ENCODE measurements at places on chromosomes 3 and 15.

DNA sequence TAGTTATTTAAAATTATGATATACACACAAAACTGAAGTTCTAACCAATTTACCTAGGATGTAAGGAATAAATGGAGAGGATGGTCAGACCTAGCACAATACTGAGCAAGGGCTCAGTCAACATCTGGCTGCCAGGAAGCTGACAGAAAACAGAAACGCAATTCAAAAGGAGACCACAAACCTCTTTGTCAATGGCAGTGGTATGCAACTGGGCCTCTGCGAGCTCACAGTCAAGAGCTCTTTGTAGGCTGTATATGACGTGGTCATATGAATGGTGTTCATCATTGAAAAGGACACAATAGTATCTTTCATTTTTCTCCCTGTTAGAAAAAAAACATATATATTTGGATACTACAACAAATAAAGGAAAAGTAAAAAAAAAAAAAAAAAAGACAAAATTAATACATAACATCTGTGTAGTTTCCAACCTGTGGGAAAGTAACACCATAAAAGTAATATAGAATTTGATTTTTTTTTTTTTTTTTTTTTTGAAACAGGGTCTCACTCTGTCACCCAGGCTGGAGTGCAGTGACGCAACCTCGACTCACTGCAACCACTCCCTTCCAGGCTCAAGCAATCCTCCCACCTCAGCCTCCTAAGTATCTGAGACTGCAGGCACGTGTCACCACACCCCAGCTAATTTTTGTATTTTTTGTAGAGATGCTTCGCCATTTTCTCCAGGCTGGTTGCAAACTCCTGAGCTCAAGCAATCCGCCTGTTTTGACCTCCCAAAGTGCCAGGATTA, 37.9 kb downstream of the UBR1 start:
- peak; percentile 4 for DNase-seq

- peak; percentile 49 for DNase-seq
These were observed 24.4 kb downstream of the DTWD1 start for GRCh38 chr15:49645277-49645676.

- no peak for DNase-seq
These were observed 185.4 kb upstream of the KBTBD8 start for GRCh38 chr3:66812741-66813140.

- peak; percentile 32 for DNase-seq
These were observed 825 bp upstream of the RTP3 start for GRCh38 chr3:46496746-46497555.

DNA sequence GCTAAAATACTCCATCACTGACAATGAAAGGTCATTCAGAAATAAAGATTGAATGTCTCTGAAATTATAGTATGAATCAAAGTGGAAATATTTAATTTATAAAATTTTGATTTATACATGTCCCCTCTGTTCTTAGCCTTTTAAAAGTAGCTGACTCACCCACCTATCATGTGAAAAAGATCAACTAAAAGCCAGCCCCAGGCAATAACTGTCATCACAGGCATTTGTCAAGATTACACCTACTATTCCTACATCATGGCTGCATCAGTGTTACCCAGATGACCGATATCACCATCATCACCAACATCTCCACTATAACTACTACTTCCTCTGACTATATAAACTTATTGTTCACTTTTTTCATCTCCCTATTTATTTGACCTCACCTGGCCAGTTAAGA, 14.3 kb upstream of the PIK3R4 start:
- peak; percentile 31 for DNase-seq

GRCh38 chr3:136353461-136353860, 103.3 kb downstream of the PCCB start:
- no peak for DNase-seq

DNA sequence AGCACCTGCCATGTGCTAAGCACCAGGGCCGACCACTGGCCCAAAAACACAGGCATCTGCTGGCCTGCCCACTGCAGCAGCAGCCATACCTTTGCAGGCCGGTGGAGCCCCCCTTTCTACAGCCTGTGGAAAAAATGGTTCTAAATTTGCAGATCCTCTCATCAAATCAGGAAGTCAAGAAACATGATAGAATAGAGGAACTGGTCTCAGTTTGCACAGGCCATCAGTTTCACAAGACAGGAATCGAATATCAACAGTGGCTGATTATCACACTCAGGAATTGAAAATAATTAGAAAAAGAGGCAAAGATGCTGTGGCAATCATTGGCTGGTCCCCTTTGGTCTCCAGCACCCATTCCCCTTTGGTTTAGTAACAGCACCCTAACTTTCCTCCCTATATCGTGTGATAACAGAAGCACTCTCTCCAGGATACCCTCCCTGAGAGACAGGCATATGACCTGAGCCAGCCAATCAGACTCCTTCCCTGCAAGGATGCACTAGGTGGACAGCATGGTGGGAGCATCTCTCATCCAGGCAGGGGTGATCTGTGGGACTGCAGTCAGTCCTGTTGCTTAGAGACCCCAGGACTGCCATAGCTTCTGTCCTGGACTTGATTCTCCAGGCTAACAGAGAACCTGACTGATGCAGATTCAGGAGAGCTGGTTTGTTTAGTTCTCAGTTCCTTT, 3.5 kb upstream of the PAK6 start:
- DNase-seq, result no peak

GRCh38 chr3:43587303-43587702, 34.5 kb downstream of the ANO10 start:
- DNase-seq, result no peak

- DNase-seq, result peak; percentile 13
These were observed 38.4 kb downstream of the TLNRD1 start for GRCh38 chr15:81038975-81039607.

GRCh38 chr3:35965908-35966307, 326.6 kb downstream of the ARPP21 start:
- DNase-seq, result peak; percentile 53

DNA sequence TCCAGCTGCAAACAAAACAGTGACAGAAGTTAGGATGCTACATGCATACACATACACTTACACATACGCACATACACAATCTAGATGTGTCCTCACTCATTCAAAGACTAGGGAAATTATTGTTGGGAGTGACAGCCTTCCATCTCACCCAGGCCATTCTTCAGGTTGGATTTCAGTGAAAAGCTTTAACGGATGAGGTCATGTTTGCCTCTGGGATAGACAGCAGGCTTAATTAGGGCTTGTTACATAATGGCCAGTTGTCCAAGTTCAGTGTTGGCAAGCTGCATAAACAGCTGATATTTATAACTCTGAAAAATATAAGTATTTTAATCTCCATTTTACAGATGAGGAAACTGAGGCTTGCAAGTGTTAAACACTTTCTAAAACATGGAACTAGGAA, 35.8 kb upstream of the PLOD2 start:
- no peak for DNase-seq

DNA sequence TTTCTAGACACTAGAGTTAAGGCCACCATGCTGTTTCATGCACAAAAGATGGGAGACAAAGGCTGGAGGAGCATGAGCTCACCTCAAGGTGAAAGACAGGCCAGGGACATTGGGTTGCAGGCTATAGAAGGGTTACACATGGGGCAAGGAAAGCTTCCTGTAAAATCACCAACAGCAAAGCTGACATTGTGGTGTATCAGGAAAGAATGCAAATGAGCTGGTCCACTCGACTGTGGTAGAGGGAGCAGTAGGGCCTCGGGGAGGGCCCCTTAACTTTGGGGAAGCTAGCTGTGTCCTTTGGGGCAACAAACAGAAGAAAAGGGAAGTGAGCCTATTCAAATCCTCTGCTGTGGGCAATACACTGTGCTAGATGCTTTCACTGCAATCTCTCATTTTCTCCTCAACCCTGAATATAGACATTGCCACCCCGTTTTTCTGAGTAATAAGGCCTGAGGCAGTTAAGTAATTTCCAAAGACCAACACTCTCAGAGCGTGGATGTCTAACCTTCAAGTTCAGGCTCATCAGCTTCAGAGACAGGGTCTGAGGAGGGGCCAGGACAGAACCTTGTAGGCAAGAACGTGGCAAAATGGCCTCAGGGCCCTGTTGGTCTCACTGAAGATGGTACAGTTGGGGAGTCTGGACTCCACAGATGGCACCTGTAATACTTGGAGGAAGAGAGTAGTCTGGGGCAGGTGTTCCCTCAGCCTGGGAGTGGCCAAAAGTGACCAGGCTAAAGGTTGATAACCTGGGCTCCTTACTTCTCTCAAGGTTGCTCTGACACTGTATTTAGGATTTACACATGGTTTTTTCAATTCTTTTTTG, 24.1 kb downstream of the CX3CR1 start:
- peak; percentile 18 for DNase-seq

DNA sequence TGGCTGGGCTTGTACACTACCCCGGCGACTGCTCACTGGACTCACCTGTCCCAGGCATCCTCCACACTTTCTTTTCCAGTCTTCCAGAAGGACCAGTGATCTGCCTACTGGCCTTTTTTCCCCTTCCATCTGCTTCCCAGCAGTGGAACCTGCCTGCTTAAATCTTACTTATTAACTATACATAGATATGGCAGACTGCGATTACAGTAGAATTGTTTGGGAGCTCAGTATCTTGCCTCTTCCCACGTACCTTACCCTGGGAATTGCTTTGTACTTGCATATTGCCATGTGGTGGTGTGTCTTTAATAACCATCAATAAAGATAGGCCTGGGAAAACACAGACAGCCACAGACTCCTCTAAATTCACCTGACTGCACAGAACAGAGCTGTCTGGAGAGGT, 11.8 kb upstream of the HES1 start:
- no peak for DNase-seq

GRCh38 chr3:58237238-58237940, at the start of gene ABHD6:
TSS of gene ABHD6 (plus strand) at chr3:58237792. CDS start at chr3:58256587, 18,795 bp downstream.
- peak; percentile 75 for DNase-seq
